Dermis microvascular lymphatic vessel endothelial cell (primary cell): ENCODE measurements at places on chromosomes 1 and 21. TPM values are rescaled to one million over a fixed set of nuclear protein-coding genes. Genes with fewer than 3 reads are reported as not detected.

NPL gene
- total RNA-seq, result 2.3 and 4.0 TPM in 2 replicates

S100A5 gene
- total RNA-seq, result not detected in 2 replicates

AURKAIP1 gene
- total RNA-seq, result 75.2 and 83.3 TPM in 2 replicates

GNAT2 gene
- total RNA-seq, result 0.13 TPM in 1 of 2 replicates, not detected in the other

USF1 gene
- 83.2 and 94.9 TPM in 2 replicates for total RNA-seq

CNN3 gene
- 498 and 570 TPM in 2 replicates for total RNA-seq

OR2T34 gene
- not detected in 2 replicates for total RNA-seq

DNA sequence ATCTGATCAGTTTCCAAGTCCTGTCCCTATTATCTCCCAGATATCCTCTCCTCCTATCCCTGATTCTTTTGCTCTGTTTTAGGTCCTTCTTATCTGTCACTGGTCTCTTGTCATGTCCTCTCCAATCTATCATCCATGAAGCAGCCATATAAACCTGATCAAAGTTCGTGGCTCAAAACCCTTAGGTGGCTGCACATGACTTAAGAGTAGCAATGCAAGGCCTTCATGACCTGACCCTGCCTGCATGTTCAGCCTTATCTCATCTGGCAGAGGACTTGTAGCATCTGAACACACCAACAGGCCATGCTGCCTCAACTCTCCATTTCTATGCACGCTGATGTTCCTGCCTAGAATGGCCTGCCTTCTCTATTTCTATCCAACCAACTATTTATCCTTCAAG is 65.2 kb downstream of the NOS1AP start:
- no peak for DNase-seq

DNA sequence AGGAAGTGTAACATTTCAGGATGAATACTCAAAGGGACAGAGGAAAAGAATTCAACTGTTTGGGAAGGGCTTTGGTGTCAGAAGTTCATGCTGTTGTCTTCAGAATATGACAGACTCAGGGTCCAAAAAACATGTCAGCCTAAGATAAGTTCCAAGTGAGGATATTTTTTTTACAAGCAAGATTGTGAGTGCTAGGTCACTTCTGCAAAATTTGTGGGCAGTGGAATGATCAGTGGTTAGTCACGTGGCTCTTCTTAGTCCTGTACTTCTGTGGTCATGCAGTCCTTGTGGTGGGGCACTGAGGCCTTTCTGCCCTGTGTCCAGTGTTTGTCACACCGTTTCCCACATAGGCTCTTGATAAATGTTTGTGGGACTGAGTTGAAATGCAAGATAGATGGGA is 5.2 kb downstream of the RGL1 start:
- DNase-seq, result no peak

- DNase-seq, result no peak
Observed at GRCh38 chr1:36051821-36052220, 32.1 kb upstream of the TEKT2 start.

GRCh38 chr21:34795548-34796180 is 126.9 kb downstream of the CLIC6 start:
- peak; percentile 33 for DNase-seq

DNA sequence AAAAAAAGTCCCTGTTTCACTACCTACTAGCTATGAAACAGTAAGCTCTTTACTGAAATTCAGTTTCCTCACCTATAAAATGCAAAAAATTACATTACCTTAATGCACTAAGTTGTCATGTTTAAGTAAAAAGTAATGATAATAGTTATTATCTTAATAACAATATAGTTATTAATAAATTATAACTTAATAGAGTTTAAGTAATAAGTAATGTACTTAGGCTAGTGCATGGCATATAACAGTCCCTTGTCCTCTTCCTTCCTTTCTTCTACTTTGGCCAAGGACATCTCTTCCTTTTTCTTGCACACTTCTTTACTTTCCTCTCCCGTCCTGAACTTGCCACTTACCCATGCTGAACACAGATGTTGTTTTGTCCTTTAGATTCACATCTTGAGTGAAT is 9.0 kb downstream of the TMEM200B start:
- DNase-seq, result no peak

DNA sequence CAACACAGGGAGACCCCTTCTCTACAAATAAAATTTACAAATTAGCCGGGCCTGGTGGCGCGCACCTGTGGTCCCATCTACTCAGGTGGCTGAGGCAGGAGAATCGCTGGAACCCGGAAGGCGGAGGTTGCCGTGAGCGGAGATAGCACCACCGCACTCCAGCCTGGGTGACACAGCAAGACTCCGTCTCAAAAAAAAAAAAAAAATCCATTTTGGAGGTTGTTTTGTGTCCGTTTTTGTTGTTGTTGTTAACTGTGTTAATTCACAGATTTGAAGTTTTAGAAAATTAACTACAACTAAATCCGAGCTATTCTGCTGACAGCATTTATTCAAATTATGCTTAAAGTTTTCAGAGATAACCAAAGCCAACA is 618 bp downstream of the CLCC1 start:
- no peak for DNase-seq

DNA sequence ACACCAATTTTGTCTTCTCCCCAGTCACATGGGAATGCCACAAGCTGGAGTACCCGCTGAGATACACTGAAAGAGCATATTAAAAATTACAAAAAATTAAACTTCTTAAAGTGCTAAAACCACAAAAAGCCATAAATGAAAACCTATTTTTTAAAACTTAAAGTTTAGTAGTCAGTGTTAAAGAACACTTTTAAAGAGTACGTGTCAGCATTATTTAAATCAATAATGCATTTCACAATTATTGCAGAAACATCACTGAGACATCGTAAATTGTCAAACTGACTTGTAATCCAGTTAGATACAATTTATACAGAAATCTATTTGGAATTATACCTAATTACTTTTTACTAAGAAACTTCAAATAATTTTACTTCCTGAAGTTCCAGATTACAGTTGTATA is 22.9 kb downstream of the ZBTB21 start:
- no peak for DNase-seq

GRCh38 chr1:10865518-10866320 is 69.3 kb upstream of the CASZ1 start:
- DNase-seq, result no peak

- DNase-seq, result no peak
Observed at GRCh38 chr1:156705321-156705917, at the start of gene CRABP2. CRABP2 (minus strand) TSS chr1:156705583; CDS start chr1:156705446, 137 bp downstream.

GRCh38 chr1:182493063-182493462 is 43.1 kb downstream of the RGSL1 start:
- DNase-seq, result no peak

GRCh38 chr1:58727364-58727763 is 27.5 kb upstream of the MYSM1 start:
- DNase-seq, result peak; percentile 62

DNA sequence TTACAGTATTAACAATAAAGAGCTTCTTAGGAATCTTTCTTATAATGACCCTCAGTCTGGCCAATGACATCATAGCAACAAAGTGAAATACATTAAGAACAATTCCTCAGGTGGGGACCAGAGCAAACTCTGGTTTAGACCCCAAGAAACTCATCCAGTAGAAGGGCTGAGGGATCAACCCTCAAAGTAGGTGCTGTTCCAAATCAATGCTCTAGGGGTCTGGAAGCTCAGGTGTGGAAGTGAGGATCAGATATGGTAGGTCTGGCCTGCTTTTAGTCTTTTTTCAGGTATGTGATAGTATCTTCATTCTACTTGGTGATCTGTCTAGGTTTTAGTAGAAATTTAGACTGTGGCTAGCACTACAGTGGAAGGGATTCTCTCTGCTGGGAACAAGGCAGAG is 291.7 kb downstream of the PDE4B start:
- DNase-seq, result no peak

GRCh38 chr1:94481473-94481933 is 60.1 kb downstream of the F3 start:
- peak; percentile 77 for DNase-seq

GRCh38 chr1:226287587-226287986 is 21.4 kb downstream of the LIN9 start:
- DNase-seq, result no peak
